KBM-7 (cell line): ENCODE measurements at places on chromosomes 16 and 17.

DNA sequence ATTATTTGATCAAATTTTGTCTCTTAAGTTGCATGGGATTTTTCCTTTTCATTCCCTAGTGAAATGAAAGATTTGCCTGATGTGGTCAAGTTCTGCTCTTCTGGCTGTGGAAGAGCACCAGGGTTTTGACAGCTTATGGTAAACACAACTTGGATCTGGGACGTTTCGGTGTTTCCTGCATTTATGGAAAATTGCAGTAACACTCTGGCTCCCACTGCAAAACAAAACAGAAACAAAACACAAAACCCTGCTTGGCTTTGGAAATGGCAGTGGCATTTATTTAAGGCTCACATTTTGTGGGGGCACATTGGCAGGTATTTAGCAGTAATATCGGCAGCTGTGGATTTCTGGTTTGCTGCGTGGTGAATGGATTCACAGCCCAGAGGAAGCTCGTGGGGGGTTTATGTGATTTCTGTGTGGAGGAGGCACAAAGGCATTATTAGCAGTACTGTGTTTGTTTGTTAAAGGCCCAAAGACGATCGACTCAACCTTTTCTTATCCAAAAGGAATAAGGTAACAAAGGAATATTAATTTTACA lies 377.8 kb downstream of the SNX29 start:
- no peak for DNase-seq

DNA sequence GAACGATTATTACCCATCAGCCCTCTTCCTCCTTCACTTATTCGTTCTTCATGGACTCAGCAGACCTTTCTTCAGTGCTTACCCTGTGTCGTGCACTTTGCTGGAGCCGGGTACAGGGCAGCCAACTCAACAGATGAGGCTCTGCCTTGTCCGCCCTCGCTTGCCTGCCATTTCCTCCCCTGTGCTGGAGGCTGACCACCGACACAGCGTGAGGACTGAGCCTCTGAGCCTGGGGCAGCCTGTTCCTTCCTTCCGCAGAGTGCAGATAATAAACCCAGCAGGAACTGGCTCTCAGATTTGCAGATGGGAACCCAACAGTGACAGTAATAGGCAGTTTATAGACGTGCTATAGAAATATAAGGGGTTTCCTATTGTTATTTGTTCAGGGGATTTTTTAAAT lies 7.0 kb upstream of the SLC39A11 start:
- peak; percentile 47 for DNase-seq

DNA sequence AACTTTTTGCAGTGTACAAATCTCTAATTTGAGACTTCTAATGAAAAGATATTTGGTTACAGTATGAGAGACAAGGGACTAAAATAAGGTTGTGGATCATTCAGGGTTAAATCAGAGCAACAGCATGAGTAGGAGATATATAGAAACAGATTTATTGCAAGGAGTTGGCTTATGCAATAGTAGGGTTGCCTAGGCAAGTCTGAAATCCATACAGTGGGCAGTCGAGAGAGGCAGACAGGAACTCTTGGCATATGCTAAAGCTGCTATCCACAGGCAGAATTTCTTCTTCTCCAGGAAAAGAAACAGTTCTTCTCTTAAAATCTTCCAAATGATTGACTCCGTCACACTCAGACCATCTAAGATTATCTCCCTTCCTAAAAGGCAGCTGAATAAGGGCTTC lies 500.8 kb downstream of the MAF start:
- no peak for DNase-seq

GRCh38 chr17:10474536-10474935 lies 5.2 kb upstream of the MYH4 start:
- DNase-seq, result no peak

- DNase-seq, result no peak
These were observed 23.6 kb downstream of the BMERB1 start for GRCh38 chr16:15457958-15458357.

- peak; percentile 65 for DNase-seq
These were observed 1.6 kb upstream of the MRPL58 start for GRCh38 chr17:75010683-75011400.

DNA sequence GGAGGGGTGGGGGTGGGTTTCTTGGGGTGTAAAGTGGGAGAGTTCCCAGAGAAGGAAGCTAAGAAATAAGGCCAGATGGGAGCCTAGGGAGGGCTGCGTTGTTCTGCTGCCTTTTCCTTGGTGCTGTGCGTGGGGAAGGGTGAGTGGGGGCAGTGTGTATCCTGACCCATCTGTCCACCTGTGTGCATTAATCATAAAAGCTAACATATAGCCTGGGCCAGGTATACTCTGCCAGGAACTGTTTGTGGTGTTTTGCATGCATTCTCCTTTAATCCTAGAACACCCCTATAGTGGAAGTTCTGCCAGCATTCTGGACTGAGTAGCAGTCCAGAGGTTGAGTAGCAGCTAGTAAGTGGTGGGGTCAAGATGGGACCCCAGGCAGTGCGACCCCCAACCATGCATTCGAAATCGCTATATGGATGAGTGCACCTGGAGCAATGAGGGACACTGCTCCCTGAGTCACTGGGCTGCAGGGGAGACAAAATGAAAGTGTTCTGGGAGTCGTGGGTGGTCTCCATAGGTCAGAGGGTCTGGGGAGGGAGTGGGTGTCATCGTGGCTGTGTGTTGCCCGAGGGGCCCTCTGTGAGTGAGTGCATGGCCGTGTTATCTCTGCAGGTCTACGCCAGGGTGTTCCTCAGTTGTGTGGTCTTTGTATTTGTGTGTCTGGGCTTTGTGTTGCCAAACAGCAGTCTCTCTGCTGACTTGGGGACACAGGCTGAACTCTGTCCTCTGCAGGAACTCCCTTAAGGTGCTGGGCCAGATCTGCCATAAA lies 1.3 kb downstream of the ERBB2 start:
- no peak for DNase-seq

DNA sequence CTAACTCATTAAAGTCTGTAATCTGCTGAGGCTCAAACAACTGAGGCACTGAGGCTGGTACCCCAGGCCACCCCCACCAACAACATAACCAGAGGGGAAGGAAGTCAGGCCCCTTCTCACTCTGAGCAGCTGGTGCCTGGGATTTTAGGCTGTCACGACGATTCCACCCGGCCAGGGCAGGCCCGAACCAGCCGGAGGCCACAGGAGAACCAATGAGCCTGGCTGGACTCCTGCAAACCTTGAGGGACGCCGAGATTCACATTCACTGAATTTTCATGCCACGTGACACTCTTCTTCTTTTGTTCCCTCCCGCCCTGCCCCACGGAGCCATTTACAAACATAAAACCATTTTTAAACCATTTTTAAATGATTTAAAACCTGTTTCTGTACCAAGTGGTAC lies 48.1 kb downstream of the RPH3AL start:
- no peak for DNase-seq

DNA sequence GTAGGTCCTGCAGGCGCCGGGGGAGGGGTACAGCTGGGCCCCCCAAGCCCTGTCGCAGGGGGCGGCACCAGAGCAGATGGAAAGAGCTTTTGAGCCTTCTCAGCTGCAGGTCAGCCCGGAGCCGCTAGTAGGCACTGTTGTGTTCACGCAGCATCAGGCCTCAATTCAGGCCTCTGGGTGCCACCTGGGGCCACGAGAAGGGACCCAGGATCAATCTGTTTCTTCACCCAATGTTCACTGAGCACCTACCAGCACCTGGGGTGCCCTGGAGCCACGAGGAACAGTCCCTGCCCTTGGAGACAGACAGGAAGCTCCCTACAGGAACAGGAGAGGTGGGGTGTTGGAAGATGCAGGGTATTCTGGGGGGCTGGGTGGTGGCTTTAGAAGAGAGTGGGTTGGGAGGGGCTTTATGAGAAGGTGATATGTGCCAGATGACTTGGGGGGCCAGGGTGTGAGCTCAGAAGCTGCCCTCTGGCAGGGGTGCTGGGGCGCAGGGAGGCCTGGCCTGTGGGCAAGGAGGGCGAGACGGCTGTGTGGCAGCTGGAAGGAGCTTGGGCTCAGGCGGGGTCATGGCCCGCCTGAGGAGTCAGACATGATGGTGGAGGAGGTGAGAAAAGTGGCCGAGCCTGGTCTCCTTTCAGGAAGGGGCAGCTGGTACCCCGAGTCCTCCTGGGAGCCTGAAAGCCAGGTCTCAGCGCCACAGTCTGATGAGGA lies 121.9 kb upstream of the GSE1 start:
- DNase-seq, result peak; percentile 76

DNA sequence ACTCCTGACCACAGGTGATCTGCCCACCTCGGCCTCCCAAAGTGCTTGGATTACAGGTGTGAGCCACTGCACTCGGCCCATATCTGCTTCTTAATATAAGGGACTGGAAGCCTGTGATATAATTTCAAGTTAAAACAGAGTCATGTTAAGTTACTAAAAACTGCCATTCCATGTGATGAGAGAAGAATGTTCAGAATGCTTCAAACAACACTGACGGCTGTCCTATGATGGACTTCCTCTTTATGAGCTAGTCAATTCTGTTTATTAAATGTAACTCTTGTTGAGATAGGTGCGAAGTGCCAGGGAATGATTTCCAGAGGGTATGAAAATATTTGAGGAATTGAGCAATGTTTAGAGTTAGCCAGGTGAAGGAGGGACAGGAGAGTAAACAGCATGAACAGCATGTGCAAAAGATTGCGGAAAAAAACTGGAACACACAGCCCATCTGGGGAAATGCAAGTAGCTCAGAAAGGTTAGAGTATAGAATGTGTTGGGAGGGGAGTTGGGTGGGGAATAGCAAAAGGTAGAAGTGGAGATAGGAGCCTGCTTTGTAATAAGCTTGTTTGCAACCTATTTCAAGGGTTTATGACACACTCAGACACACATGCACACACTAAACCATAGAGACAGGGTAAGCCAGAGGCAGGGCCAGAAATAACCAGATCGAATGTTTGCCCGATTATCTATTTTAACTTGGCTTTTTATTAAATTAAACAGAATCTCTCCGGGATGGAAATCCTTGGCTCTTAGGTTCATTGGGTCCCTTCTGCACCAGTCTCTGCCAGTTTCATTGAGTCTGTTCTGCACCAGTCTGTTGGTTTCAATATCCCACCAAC lies 135.6 kb upstream of the COX10 start:
- DNase-seq, result no peak

GRCh38 chr16:8682551-8683259 lies 8.3 kb downstream of the ABAT start:
- DNase-seq, result no peak

DNA sequence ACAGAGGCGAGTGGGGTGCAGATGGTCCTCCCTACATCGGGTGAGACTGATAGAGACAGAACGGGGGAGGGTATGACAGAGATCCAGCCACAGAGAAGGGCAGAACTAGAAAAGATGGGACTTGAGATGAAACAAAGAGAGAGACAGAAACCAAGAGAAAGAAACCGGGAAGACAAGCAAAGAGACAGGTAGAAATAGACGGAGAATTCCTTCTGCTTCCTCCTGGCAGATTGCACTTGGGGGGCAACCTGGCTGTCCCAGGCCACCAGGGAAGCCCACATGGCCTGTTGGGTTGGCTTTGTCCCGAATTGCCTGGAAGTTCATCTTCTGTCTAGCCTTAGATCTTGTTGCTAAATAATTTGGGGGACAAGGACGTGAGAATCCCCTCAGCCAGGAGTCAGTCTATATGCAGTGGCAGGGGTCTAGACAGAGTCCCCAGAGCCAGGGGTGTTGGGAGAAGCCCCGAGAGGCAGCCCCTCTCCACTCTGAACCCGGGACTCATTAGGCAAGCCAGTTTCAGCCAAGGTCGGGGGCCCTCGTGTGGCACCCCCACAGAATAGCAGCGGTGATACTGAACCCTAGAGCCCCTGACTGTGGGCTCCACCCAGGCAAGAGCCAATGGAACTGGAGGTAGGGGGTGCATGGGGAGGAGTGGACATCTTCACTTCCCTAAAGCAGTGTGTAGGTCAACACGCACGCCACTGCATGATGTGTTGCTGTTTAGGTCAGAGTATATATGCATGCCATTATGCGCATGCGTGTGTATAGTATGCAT lies 627 bp upstream of the TSPOAP1 start:
- DNase-seq, result peak; percentile 98

- DNase-seq, result no peak
These were observed 195.4 kb downstream of the CDH11 start for GRCh38 chr16:64926476-64926875.

GRCh38 chr17:76674600-76674999 lies 31.0 kb upstream of the ST6GALNAC1 start:
- no peak for DNase-seq

GRCh38 chr17:69227541-69227940 lies 1.1 kb downstream of the ABCA10 start:
- peak; percentile 88 for DNase-seq

DNA sequence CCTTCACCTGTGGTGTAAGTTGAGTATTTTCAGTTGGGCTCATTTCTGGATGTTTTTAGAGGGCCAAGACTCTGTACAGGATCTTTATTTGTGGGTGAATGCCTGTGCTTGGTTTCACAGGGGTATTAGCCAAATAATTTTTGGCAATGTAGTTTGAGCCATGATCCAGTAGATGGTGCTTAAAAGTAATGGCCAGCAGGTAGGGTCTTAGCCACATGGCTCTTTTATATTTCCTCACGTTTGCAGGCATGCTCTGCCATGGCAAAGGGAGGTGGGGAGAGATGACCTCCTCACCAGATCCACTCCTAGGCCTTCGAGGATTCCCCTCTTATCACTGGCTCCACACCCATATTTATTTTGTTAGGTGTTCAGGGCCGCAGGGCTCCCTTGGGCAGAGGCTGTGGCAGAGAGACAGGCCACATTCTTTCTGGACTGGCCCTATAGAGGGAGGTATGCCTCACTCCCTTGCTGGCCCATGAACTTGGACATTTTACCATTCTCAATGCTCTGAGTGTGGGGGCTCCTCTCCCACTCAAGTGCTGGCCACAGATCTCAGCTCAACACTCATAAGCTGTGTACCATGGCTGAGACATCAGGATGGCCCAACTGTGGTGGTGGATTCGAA lies 417.1 kb downstream of the XYLT1 start:
- no peak for DNase-seq

DNA sequence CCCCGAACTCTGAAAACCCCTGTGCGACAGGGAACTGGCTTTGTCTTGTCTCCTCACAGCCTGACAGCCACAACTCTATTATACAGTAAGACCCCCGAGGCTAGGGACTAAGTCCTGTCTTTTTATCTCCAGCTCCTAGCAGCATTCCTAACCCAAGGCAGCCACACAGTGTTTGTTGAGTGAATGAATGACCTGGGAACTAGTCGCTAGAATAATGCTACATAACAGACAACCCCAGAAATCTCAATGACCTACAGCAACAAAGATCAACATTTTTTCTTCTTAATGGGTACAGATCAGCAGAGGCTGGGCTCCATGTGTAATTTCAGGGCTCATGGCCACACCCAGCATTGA lies 71.4 kb upstream of the TNRC6C start:
- no peak for DNase-seq

- no peak for DNase-seq
These were observed 14.2 kb downstream of the PIMREG start for GRCh38 chr17:6458460-6458950.

GRCh38 chr17:43769426-43769825 lies 9.4 kb downstream of the DUSP3 start:
- DNase-seq, result no peak
